ENCODE measurements at places on chromosomes 6 and 20. TPM values are rescaled to one million over a fixed set of nuclear protein-coding genes. Genes with fewer than 3 reads are reported as not detected.
A peak's percentile ranks its signal among the peaks of the same experiment; 100 is the strongest.

GRCh38 chr6:21946298-21946783 lies 350.5 kb downstream of the PRL start:
- DNase-seq = no peak

DNA sequence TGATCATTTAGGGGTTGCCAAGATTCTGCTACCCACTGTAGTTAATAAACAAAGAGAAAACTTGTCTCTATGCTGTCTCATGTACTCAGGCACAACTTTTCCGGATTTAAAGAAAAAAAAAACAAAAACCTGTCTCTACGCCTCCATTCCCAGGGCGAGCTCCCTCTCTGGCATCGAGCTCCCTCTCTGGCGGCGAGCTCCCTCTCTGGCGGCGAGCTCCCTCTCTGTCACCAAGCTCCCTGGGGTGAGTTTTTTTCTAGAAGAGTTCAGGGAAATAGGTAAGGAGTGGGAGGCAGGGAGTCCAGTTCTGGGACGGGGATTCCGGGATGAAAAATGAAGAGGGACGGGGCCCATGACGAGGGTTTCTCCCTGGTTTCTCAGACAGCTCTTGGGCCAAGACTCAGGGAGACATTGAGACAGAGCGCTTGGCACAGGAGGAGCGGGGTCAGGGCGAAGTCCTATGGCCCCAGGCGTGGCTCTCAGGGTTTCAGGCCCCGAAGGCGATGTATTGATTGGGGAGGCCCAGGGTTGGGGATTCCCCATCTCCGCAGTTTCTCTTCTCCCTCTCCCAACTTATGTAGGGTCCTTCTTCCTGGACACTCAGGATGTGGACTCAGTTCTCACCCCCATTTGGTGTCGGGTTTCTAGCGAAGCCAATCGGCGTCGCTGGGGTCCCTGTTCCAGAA lies 16.5 kb upstream of the HLA-A start:
- peak; percentile 16 for DNase-seq

GRCh38 chr6:85866370-85866730 lies 223.7 kb upstream of the SYNCRIP start:
- no peak for DNase-seq

GRCh38 chr20:23362392-23363256 lies 642 bp downstream of the GZF1 start:
- DNase-seq = peak; percentile 70

- DNase-seq = no peak
These were observed 14.9 kb downstream of the FYN start for GRCh38 chr6:111858347-111858746.

SCRT2 gene
- total RNA-seq = not detected

CALHM4 gene
- not detected for total RNA-seq

Data from dermis blood vessel endothelial cell (primary cell).